Activated CD8-positive, alpha-beta memory T cell treated with anti-CD3 and anti-CD28 coated beads for 1 hour (primary cell): ENCODE measurements at places on chromosomes 7 and 10.

DNA sequence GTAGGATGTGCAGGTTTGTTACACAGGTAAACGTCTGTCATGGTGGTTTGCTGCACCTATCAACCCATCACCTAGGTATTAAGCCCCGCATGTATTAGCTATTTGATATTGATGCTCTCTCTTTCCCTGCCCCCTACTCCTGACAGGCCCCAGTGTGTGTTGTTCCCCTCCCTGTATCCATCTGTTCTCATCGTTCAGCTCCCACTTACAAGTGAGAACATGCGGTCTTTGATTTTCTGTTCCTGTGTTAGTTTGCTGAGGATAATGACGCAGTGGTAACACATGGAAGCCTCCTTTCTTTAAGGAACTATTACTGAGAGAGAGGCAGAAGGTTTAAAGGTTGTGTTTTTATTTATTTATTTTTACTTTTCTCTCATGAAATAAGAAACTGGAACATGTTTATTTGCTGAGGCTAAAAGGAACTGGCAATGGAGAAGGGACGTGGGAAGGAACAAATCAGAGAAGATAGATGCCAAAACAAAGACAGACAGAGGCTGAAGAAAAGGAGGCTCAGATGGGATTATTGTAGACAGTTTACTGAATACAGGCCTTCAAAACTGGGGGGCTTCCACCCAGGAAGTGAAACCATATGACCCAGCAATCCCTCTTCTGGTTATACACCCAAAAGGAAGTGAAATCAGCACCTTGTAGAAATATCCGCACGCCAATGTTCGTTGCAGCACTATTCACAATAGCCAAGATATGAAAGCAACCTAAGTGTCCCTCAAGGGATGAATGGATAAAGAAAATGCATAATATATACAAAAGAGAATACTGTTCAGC lies 556.3 kb downstream of the GRM8 start:
- no peak for DNase-seq

GRCh38 chr10:74175510-74176379 lies 24.7 kb downstream of the ADK start:
- no peak for DNase-seq

DNA sequence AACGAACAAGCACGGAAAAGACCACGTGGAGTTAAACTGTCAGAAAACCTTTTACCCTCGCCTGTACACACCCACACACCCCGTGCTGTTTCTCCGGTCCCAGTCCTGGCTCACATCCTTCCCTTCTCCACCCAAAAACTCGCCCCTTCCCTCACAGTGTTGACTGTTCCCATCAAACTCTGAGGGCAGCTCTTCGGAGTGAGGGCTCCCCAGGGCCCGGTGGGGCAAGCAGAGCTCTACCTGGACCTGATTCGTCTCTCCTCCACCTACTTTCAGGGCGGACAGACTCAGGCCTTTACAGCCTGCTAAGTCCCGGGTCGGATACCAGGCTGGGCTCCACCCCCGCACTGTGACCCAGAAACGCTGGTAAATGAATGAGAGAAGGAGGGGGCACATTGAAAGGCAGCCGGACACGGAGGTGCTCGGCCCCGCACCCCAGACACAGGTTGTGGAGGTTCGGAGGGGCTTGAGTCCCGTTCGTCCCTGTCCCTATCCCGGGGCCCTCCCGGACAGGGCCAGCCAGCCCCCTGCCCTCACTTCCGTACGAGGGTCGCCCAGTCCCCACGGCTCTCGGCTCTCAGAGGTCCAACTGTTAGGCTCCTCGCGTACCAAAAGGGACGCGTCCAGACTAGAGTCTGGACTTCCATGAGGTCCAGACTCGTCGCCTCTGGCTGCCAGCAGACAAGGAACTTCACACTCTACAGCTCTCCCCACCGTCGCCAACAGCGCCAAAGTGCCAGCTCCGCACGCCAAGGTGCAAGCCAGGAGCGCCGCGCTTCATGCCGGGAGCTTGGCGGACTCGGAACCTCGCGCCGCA lies 31.7 kb upstream of the ASL start:
- no peak for DNase-seq

- DNase-seq, result no peak
Measured at GRCh38 chr7:14226126-14226525, 236.7 kb upstream of the ETV1 start.

- no peak for DNase-seq
Measured at GRCh38 chr10:18886102-18886501, 162.5 kb upstream of the MALRD1 start.

DNA sequence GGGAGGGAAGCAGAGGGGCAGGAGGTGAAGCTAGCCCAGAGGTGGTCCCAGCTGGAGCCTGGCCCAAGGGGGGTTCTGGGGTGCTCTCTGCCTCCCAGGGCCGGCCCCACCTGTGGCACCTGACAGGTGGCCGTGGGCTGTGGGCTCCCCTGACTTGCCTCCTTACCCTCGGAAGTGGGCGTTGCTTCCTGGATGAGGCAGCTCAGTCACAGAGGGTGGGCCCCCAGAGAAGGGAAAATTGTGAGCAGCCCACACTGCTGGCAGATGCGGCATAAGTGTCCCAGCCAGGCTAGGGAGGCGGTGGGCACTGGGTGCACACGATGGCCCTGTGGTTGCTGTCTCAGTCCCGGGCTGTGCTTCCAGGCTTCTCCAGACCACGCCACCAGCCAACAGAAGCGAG lies 118.9 kb downstream of the LRRC18 start:
- no peak for DNase-seq

GRCh38 chr7:136480901-136481300 lies 387.6 kb upstream of the CHRM2 start:
- no peak for DNase-seq

DNA sequence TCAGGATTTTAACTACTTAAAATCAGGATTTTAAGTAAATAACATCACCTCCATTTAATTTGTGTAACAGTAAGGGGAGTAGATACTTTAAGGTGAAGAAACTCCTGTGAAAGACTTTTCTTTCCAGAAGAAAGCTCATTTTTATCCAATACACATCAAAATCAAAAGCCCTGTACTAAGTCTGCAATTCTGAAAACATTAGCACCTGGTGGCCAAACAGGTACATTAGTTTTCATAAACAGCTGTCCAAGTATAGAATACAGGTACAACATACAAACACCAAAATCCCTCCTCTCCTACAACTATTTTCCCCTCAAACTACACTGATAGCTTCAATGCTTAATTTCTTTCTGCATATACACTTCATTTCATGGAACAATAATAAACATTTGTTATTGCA lies 22.9 kb downstream of the FAM3C start:
- DNase-seq, result no peak

DNA sequence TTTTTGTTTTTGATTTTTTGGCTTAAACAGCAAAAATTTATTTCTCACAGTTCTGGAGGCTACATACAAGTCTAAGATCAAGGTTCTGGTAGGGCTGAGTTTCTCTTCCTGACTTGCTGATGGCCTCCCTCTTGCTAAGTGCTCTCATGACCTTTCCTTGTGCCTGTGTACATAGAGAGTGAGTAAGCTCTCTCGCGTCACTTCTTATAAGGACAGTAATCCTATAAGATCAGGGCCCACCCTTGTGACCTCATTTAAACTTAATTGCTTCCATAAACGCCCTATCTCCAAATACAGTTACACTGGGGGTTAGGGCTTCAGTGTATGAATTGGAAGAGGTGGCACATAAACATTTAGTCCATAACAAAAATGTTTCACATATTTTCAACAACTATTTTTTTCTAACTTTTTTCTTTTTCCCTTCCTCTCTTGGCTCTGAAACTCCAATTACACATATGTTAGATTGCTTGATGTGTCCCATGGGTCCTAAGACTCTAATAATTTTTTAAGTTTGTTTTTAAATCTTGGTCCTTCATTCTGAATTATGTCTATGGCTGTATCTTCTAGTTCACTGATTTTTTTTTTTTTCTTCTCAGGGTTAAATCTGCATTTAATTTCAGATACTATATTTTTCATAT lies 149.8 kb downstream of the HBP1 start:
- no peak for DNase-seq

DNA sequence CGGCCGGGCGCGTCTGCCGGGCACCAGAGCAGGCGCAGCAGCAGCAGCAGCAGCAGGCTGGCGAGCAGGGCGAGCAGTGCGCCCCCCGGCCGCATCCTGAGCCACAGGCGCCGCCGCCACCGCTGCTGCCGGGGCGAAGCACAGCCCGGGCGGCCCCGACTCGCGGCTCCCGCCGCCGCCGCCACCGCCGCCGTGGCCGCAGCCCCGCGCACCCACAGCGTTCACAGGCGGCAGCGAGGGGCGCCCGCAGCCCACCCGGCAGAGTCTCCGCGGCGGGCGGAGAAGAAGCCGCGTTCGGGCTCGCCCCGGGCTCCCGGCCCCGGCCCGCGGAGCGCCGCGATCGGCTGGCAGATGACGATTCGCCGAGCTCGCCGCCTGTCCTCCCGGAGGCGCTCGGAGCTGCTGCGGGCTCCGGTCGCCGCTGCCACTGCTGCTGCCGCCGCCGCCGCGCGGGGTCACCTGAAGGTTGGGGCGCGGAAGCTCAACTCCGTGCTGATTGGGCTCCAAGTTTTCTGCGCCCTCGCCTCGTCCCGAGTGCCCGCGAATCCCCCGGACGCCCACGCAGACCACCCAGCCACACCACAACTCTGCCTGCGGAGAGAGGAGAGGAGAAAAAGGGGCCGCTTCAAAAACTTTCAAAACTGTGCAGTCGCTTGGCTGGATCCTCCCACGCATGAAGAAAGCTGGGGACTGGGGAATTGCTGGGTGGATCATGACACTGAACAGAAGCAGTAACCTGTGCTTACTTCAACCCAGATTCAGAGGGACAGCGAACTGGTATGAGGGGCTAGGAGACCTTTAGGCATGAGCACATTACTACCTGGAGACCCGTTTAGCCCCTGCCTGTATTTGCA lies at the start of gene ST8SIA6:
Gene ST8SIA6, minus strand, starts transcription at position 435 of the 854 bp plus-strand sequence. Its CDS starts 340 bp downstream, at position 95.
- DNase-seq, result no peak

GRCh38 chr10:17348011-17348500 lies 106.3 kb downstream of the ST8SIA6 start:
- DNase-seq, result no peak

GRCh38 chr10:132788180-132788830 lies 2.4 kb upstream of the NKX6-2 start:
- DNase-seq, result no peak

GRCh38 chr10:79069325-79070080 lies 737 bp downstream of the ZMIZ1 start:
- DNase-seq, result no peak

- no peak for DNase-seq
Measured at GRCh38 chr10:80555415-80555814, 17.7 kb downstream of the SH2D4B start.

GRCh38 chr7:101162551-101163278 lies 2.7 kb downstream of the VGF start:
- DNase-seq, result no peak

GRCh38 chr7:135165862-135166261 lies 4.6 kb downstream of the CYREN start:
- no peak for DNase-seq

DNA sequence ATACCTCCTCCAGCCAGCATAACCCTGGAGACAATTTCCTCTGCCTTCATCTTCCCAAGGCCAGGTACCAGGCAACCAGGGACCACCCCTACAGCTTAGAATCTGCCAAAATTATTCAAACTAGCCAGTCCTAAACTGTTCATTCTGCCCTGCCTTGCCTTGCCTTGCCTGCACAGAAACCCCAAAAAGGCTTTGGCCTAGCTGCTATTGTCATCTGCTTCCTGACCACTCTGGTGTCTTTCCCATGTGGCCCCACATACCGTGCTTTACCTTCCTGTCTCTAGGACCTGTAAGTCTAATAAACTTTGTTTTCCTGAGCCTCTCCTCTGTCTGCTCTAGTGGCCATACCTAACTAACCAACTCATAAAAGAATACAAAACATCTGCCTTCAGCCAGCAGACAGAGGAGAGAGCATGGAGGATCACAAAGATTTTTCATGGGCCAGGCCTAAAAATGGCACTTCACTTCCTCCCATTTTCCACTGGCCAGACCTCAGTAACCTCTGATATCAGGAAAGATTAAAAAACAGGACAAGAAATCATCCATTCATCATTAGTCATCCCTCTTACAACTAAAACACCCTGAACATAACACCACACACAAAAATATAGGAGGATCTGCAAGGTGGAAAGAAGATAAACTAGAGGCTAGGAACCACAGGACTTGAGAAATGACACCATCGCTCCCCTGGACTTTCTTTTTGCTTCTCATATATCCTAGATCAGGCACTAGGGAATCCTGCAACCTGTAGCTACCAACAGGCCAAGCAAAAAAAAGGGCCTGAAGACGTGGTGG lies 51.5 kb downstream of the IMMP2L start:
- DNase-seq, result no peak

DNA sequence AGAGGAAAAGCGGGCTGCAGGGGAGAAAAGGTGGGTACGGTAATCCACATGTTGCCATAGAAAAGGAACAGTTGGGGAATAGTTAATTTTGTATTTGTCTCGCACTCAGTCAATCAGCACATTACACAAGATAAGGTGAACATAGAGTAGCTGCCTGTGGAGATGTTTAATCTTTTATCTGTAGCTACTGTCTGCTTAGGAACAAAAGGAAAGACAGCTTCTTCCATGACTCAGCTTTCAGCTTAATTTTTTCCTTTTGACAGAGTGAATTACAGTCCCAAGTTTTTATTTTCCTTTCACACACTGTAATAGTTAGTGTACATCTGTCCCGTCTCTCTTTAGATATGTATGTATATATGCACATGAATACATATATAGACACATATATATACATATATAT lies 39.3 kb upstream of the PODXL start:
- no peak for DNase-seq

DNA sequence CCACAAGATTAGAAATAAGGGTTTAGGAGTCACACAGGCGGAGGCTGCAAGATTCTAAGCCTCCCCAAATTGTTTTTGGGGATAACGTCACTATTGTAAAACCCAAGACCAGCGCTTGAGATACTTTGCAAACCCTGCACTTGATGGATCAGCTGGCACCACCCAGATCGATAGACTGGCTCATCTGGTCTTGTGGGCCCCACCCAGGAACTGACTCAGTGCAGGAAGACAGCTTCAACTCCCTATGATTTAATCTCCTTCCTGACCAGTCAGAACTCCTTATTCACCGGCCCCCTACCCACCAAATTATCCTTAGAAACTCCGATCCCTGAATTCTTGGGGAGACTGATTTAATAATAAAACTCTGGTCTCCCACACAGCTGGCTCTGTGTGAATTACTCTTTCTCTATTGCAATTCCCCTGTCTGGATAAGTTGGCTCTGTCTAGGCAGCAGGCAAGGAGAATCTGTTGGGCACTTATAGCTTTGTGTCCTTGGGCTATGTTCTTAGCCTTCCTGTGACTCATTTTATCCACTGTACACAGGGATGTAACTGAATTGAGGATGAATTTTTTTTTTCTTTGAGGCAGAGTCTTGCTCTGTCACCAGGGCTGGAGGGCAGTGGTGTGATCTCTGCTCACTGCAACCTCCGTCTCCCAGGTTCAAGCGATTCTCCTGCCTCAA lies 64.4 kb upstream of the CARD11 start:
- no peak for DNase-seq

- no peak for DNase-seq
Measured at GRCh38 chr10:131591936-131592335, 280.4 kb upstream of the TCERG1L start.
